Stimulated activated CD8-positive, alpha-beta memory T cell treated with anti-CD3 and anti-CD28 coated beads, Interleukin-4, amount 100 ng/mL, for 1 hour (primary cell): ENCODE measurements at places on chromosomes 2 and 18.

- DNase-seq = no peak
Measured at GRCh38 chr2:29307519-29307918, 192.3 kb downstream of the CLIP4 start.

GRCh38 chr2:11630855-11631254, 39.1 kb downstream of the NTSR2 start:
- no peak for DNase-seq

- DNase-seq = no peak
Measured at GRCh38 chr2:1548910-1549673, 135.8 kb downstream of the TPO start.

GRCh38 chr2:198546122-198546521, 741.7 kb downstream of the PLCL1 start:
- DNase-seq = no peak

DNA sequence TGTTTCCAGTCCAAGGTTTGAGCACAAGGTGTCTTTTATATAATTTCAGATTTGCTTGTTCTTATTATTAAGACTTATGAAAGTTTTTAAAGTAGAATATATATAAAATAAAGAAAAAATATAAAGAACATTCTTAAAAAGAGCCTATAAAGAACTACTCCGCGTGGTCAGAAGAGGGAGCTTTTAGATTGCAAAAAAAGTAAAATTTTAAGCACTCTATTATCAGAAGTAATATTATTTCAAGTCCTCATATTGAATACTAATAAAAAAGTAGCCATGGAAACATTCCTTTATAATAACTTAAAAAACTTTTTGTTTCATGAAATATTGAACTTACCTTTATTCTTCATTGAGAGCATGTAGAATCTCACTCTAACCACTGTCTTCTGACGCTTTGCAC, 51.4 kb downstream of the LINC00305 start:
- no peak for DNase-seq
